Stimulated activated CD4-positive, alpha-beta T cell treated with anti-CD3 and anti-CD28 coated beads, Interleukin-15, amount 100 ng/mL, for 1 hour (primary cell): ENCODE measurements at places on chromosomes 6 and 20.

DNA sequence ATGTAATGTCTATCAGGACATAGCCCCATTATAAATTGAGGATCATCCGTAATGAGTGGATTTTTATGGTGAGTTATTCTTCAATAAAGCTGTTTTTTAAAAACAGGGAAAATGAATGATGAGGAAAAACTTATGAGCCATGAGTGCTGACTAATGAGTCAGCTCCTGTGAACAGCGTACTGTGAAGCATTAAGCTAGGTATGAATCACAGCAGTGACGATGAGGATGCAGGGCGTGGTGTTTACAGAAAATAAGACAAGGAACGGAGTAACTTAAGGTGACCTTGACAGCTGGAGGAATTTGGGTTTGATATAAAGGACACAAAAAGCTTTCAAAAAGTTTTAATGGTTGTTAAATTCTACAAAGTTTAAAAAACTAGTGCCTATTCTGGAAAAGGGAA lies 96.3 kb downstream of the FOXF2 start:
- no peak for DNase-seq

GRCh38 chr6:127634178-127634577 lies 57.2 kb downstream of the C6orf58 start:
- no peak for DNase-seq

GRCh38 chr20:41655962-41656618 lies 37.9 kb upstream of the CHD6 start:
- DNase-seq, result no peak

DNA sequence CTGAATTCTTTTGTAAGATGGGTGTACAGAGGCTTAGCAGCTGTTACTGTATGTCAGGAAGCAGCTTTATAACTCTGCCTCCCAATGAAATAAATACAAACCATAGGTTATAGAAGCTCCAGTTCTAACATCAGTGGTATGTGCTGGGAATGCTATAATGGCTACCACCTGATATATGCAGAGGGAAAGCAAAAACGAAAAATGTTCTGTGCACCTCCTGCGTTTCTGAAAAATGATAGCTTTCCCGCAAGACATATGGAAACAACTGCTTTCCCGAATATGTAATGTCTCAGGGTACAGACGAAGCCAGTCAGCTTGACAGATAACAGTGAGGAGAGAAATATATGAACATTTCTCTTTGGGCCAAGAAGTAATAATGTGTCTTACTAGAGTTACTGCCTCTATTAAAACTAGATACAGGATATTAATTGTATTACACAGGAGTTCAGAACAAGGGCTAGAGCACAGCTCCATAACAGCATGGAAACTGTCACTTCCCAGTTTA lies 517.0 kb upstream of the NRSN1 start:
- no peak for DNase-seq

- no peak for DNase-seq
Measured at GRCh38 chr20:47350181-47350550, 6.3 kb downstream of the ZMYND8 start.

- DNase-seq, result no peak
Measured at GRCh38 chr6:7687145-7688111, 38.5 kb upstream of the BMP6 start.

GRCh38 chr6:44869321-44869897 lies 458.7 kb upstream of the RUNX2 start:
- no peak for DNase-seq

DNA sequence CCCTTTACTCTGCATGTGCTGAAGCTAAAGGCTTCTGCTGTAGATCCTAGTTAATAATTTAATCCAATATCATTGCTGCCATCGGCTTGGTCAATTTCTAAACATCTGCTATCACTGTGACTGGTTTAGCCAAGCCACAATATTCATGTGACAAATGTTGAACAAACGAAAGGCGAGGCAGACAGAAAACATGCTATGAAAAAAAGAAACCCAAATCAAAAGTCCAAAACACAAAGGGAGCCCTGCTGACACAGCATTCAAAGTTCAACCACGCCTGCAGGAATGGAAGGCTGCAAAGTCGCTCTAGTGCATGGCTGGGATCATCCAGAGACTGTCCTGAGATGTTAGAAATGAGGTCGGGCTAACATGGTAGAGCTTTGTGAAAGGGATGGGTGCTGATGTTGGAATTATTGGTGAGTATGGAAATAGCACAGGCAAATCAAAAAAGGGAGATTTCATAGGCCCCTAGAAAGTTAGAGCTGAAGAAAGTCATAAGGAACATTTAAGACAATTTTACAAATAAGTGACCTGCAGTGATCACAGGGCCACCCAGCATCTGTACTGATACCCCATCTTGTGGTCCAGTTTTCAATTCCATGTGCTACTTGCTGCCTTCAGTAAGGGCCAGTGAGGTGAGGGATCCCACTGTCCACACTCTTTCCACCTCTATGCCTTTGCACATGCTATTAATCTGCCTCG lies 8.8 kb upstream of the NHSL1 start:
- no peak for DNase-seq

GRCh38 chr20:52209154-52209571 lies 17.6 kb upstream of the ZFP64 start:
- no peak for DNase-seq

DNA sequence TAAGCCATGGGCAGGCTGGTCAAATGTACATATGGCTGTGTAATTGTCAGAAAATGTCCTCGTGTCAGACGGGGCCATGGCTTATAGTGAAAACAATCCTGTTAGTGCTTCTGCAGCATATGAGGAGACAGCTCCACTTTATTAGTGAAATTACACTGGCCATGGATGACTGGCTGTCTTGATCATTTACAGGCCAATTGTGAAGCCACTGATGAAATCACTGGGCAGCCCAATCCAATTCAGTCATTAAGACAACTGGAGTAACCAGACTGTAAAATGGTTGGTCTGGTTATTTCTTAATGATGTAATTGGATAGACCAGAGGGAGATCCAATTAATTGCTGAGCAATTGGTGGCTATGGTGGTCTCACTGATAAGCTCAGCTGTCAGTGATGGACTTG lies 749.5 kb downstream of the KIF16B start:
- DNase-seq, result no peak

DNA sequence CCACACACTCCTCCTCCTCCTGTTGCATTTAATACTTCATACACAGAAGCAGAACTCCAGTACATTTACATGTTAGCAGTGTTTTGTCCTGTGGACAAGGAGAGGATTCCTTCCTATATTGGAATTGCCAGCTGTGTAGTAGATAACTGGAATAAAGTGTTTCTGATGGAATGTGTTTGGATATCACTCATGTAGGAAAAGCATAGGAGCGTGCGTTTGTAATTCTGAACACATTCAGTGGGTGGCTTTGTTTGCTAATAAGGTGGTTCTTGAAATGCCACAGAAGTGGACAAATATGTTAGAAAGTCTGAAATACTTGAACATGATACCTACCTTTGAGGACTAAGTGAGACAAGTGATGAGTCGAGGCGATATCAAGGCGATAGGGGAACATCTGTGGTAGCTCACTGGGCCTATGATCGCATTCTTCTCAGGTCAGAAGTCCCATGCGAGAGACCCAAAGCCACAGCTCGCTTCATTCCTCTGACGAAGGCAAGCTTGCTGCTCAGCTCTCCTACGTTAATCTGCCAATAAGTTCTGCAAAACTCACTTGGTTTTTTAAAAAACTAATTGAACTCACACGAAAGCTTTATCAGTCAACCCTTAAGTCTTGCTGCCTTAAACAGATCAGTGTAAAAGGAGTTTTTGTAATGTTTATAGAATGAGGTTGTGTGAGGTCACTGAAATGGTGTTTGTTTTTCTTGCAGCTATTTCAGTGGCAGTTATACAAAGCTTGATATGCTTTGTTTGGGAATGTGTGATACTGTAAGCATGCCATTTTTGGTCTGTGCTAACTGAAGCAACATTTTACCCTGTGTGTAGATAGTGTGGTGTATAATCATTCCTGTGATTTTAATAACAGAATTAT lies 159.9 kb downstream of the SOX4 start:
- DNase-seq, result no peak

DNA sequence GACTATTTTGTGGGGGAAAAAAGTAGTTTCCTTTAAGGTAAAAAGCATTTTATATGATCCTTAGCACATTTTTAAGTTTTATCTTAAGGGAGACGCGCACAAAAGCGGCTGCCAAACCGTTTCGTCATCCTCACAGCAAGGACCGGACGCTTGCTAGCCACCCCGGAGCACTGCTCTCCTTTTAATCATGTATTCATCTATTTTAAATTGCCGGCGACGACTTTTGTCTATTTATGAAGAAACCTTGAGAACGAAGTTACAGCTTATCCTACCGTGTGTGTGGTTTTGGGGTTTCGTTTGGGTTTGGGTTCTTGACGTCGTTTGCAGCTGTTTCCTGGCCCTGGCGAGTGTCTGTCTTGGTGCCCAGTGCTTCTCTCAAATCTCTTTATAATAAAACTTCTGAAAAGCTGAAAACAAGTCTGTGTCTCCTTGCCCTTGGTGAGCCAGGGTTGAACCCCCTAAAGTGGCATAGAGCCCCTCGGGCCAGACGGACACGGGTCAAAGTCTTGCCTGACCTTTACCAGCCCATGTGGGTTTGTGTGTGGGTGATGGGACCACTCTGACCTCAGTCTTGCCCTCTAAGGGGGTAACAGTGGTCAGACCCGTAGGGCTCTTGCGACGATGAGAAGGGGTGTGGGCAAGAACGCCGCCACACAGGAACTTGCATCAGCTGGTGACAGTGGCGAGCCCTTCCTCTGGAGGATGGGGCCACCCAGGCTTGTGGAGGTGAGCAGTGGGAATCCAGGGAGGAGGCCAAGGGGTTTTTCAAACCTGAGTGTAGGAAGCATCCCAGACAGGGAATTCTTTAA lies 117.6 kb downstream of the JPH2 start:
- DNase-seq, result no peak

- no peak for DNase-seq
Measured at GRCh38 chr20:11230999-11231398, 557.2 kb upstream of the JAG1 start.

GRCh38 chr6:154535147-154535546 lies 24.7 kb upstream of the CNKSR3 start:
- DNase-seq, result no peak

GRCh38 chr6:7974565-7974937 lies 64.0 kb upstream of the TXNDC5 start:
- no peak for DNase-seq

DNA sequence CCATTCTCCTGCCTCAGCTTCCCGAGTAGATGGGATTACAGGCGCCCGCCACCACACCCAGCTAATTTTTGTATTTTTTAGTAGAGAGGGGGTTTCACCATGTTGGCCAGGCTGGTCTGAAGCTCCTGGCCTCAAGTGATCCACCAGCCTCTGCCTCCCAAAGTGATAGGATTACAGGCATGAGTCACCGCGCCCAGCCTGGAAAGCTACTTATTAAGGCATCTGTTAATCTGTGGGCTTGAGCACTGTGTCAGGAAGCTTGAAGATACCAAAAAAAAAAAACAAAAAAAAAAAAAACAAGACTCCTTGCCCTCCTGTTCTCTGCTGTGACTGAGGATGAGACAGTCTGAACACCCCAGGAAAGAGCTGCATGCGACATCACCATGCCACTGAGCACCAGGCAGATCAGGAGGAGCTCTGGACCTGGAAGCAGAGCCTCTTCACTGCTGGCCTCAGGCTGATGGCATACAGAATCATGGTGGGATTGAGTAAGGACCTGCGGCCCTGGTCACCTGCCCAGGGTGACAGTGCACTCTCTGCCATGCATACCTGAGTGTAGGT lies 166.5 kb upstream of the SNX9 start:
- DNase-seq, result no peak

- no peak for DNase-seq
Measured at GRCh38 chr6:144190080-144190479, 39.8 kb downstream of the STX11 start.

- DNase-seq, result no peak
Measured at GRCh38 chr6:22807261-22807660, 237.9 kb downstream of the HDGFL1 start.

- DNase-seq, result no peak
Measured at GRCh38 chr20:61969806-61970205, 95.9 kb downstream of the TAF4 start.

DNA sequence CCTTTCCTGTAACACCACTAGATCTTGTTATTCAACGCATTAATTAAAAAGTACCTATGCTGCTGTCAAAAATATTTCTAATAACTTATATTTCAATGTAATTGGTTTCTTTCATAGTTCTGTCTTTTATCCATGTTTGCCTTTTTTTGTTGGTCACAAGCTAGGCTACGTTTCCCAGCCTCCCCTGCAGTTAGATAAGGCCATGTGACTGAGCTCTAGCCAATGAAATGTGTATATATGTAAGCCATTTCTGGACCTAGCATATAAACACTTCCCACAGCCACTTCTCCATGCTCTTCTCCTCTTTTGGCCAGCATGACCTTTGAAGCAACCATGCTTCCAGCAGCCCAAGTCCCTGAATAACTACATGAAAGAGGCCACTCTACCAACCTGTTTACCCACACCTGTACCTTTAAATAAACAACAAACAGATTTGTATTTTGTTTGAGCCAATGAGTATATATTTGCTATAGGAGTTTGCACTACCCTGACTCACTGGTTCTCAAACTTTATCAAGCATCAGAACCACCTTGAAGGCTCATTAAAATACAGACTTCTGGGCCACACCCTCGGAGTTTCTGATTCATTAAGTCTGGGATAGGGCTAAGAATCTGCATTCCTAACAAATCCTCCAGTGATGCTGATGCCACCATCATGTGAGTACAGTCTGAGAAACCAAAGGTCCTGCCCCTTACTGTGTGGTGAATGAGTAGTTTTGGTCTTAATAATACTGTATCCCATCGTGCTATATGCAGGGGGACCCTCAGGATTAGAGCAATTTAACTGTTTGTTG lies 45.6 kb upstream of the BEND6 start:
- no peak for DNase-seq

- DNase-seq, result no peak
Measured at GRCh38 chr6:4039348-4039747, 39.6 kb downstream of the FAM217A start.

DNA sequence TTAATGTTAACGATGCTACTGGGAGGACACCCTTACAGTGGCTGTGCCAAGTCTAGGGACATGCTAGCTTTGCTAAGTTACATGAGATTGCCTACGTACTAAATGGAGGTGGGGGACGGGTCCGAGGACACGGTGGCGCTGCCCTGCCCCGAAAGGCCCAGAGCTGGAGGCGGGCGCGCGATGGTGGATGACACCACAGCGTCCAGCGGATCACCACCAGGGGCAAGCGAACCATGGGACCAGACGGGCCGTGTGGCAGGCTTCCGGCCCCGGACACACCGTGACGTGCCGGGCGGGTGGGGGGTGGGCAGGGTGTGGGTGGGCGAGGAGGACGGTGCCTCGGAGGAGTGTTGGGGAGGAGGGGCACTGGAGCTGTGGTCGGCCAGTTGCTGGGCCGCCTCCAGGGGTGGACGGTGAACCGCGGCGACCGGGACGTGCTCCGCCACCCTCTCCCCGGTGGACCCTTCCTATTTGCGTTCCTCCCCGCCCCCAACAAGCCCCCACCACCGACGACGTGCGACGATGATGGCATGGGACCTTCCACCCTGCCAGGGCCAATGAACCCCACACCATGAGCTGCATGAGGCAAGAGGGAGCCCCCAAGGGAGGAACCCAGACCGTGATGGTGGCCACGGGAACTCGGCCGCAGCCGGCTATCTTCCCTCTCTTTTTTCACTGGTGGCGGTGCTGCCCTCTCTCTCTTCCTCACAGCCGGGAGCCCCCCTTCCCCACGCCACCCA lies 773.3 kb upstream of the DEFB115 start:
- DNase-seq, result no peak
